ENCODE measurements at places on chromosomes 13 and 19.

DNA sequence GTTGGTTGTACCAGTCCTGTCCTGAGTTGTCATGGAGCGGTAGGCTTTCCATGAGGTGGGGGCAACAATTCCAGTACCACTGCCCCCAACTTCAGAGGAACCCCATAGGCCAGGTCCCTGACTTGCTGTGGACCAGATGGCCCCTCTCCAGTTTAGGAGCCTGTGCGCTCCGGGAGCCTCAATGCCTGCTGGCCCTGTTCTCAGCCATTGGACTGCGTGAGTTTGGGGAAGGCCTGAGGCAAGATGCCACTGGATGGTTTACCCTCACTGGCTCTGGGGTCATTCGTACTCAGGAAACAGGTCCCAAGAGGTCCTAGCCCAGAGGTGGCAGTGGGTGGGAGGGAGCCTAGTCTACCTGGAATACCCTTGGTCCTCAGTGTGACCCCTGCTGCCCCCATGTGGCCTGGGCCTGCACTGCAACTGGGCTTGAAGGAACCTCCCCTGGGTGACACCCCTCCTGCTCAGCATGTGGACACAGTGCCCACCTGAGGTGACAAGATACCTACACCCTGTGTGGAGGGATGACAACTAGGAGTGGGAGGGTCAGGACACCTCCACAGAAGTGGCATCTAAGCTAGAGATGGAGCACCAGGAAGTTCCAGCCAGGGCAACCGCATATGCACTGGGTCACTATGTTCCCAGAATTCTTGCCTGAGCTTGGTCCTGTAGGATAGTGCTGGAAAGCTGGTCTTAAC is 6.0 kb upstream of the PRR19 start:
- DNase-seq, result peak; percentile 98

DNA sequence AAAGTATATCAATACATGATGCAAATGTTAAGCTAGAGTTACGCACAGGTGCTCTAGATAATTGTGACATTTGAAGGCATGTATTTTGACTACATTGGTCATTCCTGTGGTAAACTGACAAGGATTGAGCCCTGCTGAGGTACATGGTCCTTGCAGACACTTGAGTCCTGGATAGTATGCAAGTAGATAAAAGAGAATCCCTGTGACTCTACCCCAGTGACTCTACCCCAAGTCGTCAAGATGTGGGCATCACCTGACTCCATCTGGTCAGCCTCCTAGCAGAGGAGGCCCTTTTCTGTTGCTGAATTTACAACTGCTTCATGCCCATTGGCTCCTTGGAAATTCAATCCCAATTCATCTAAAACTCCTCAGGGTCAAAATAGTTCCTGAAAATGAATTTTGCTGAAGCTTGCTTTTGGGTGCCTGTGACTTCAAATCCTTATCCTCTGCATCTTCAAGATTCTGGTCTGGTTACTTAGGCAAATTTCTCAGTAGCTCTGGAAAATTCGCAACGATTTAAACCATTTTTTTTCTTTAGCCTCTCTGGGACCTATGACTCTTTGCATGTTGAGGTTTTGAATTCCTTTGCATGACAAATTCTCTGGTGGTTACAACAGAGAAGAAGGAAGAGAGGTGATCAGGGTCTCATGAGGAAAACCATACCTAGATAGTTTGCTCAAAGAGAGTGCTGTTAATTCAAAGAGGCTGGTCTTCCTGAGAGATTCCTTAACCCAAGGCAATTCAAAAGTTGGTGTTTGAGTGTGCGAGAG is 422.1 kb downstream of the FGF9 start:
- DNase-seq, result no peak

- no peak for DNase-seq
Measured at GRCh38 chr13:93861818-93862217, 617.7 kb downstream of the DCT start.

GRCh38 chr13:112819816-112820215 is 130.0 kb downstream of the ATP11A start:
- DNase-seq, result no peak

GRCh38 chr13:41762796-41763195 is 198.1 kb downstream of the VWA8 start:
- no peak for DNase-seq

- no peak for DNase-seq
Measured at GRCh38 chr19:33379151-33379829, 5.8 kb downstream of the CEBPG start.

- no peak for DNase-seq
Measured at GRCh38 chr19:51572410-51572809, 1.3 kb downstream of the ZNF175 start.

- no peak for DNase-seq
Measured at GRCh38 chr13:97027162-97027554, 32.9 kb upstream of the OXGR1 start.

DNA sequence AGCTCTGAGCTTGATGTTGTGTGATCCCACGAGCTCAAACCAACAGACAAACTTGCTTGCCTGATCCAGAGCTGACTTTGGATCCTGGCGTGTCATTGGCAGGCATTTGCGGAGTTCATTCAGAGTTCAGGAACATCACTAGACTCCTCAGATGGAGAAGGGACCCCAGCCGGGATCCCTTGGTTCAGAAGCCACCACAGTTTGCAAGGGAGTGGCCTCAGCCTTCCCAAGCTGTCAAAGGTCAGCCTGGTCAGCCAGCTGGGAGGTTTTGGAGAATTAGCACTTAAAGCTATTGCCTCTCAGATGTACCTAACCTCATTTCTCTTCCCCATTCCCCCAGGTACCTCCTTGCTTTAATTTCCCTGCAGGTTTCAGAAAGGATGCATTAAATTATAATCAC is 208.8 kb upstream of the SOX21 start:
- no peak for DNase-seq

- no peak for DNase-seq
Measured at GRCh38 chr13:110228936-110229904, 77.7 kb downstream of the COL4A1 start.

DNA sequence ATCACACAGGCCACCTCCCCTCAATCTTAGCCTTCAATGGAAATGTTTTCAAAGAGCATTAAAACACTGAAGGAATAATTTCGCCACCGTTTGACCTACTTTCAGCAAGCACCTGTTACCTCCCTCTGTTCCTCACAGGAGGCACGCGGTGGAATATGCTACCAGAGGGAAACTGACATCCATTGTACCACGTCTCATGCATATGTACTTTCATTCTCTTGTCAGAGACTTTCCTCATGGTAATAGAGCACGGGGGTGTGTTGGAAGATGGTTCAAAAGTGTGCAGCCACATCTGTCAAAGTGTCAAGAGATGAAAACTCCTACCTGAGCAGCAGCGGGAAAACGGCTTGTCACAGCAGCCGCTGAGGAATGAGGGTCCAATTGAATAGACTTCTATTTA is 143.4 kb downstream of the NALCN start:
- no peak for DNase-seq

GRCh38 chr13:40562975-40563349 is 103.5 kb downstream of the FOXO1 start:
- no peak for DNase-seq

DNA sequence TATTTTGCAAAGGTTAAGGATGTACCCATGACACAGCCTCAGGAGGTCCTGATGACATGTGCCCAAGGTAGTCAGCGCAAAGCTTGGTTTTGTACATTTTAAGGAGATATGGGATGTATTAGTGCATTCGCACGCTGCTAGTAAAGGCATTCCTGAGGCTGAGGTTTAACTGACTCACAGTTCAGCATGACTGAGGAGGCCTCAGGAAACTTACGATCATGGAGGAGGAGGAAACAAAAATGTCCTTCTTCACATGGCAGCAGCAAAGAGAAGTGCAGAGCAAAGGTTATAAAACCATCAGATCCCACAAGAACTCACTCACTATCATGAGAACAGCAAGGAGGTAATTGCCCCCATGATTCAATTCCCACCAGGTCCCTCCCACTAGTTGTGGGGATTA is 1017.4 kb downstream of the EFNB2 start:
- DNase-seq, result no peak

- DNase-seq, result no peak
Measured at GRCh38 chr13:53775807-53776206, 747.2 kb downstream of the OLFM4 start.

GRCh38 chr13:108911807-108912206 is 282.4 kb downstream of the MYO16 start:
- no peak for DNase-seq

DNA sequence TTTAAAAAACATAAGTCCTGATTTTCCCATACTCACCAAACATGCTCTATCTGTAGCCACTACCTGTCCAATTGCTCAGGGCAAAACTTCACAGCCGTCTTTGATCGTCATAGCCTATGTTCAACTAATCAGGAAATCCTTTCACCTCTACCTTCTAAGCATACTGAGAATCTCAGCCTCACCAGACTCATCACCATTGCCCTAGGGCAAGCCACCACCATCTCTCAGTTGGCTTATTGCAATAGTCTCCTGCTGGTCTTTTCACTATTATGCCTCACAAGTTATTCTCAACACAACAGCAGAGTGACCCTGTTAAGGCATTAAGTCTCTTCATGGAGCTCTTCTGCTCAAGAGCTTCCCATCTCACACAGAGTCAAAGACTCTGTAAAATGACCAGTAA is 260.4 kb upstream of the MAB21L1 start:
- no peak for DNase-seq

- DNase-seq, result no peak
Measured at GRCh38 chr19:7304200-7304599, 10.0 kb upstream of the INSR start.

- DNase-seq, result no peak
Measured at GRCh38 chr13:96816874-96817273, 177.4 kb downstream of the OXGR1 start.

- peak; percentile 59 for DNase-seq
Measured at GRCh38 chr19:4831304-4831978, at the start of gene TICAM1. Gene TICAM1 (minus strand): TSS chr19:4831712. CDS start chr19:4818377, 13,335 bp downstream.

- no peak for DNase-seq
Measured at GRCh38 chr13:79374578-79374977, 31.5 kb downstream of the RBM26 start.

GRCh38 chr13:76683168-76683567 is 203.0 kb downstream of the KCTD12 start:
- no peak for DNase-seq

DNA sequence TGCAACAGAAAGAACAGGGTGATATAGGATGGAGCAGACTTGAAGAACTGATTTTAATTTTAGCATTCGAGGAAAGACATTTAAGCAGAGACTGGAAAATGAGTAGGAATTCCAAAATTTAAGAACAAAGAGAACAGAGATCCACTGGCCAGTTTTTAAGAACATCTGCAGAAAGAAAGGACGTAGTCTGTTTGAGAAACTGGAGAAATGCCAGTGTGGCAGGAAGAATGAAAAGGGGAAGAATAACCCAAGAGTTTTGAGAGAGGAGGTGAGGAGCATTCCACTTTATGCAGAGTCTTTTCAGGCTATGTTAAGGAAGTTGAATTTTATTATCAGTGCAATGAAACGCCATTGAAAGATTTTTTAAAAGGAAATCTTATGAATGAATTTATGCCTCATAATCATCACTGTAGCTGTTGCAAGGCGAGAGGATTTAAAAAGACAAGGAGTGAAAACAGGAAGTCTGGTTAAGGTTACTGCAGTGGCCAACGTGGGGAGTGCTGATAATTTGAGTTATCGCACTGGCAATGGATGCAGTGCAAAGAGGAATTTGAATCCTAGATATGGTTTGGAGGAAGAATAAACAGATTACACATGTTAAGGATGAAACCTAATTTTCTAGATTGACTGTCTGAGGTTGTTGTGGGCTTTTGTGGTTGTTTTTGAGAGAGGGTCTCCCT is 253.8 kb downstream of the DACH1 start:
- no peak for DNase-seq

DNA sequence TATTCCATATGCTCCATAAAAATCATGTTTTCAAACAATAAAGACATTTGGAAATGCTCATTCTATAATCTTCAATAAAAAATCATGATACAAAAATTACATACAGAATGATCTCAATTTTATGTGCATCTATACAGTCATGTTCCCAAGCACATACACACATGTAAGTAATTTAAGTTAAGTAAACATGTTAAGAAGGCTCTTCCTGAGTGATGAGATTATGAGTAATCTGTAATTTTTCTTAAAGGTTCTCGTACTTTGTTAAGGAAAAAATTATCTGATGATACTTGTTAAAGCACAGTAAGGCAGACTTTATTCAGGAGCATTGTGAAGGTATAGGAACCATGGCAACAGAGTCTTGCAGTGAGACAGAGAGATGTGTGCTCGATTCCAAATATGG is 30.0 kb upstream of the DLEU7 start:
- no peak for DNase-seq

DNA sequence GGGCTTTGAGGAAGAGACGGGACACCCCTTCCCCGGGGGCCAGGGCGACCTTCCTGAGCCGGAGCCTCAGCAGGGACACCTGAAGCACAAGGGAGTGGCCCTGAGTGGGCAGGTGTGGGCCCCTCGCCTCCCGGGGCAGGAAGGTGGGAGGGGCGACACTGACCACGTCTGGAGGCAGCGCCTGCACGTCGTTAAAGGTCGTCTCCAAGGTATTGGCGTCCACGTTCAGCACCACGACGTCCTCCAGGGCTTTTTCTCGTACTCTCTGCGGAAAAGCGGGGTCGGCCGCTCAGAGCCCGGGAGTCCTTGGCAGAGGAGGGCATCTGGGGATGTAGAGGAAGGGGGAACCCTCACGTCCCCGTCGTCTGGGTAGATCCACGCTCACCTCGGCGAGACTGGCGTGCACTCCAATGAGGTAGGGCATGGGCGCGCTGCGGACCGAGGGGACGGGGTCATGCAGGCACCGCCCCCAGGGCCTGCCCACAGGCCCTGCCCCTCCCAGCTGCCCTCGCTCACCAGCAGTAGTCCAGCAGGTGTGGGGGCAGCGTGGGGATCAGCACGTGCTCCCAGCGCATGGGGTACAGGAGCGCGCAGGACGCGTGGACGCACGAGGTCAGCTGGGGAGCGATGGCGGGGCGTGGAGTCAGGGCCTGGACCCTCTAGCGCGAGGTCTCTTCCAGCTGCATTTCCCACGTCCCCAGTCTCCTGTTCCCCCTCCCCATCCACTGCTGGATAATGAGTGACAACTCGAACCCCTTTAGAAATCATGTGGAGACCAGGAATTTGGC is 6.1 kb downstream of the DENND1C start:
- DNase-seq, result no peak

- no peak for DNase-seq
Measured at GRCh38 chr13:96825653-96826052, 168.6 kb downstream of the OXGR1 start.

DNA sequence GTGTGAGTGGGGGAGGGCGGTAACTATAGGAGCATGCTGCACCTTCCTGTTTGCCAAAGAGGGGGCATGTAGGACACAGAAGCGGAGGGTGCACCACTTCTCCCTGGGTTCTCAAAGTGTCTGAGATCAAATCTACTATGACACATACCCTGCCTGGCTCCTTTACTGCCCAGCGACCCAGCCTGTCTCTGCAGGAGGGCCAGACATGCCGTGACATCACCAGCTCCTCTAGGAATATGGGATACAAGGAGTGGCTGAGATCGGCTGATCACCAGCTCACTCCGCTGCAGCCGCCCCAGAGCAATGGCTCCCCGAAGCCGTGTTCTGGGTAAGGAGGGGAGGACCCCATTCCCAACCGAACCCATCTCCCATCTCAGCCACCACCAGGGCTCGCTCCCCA is 16.4 kb upstream of the IGFL1 start:
- no peak for DNase-seq

GRCh38 chr19:44904426-44904994 is 1.1 kb upstream of the APOE start:
- DNase-seq, result no peak

GRCh38 chr13:99418103-99418842 is 83.0 kb upstream of the TM9SF2 start:
- no peak for DNase-seq
